GDM1 (cell line): ENCODE measurements at places on chromosomes 13 and 19.

DNA sequence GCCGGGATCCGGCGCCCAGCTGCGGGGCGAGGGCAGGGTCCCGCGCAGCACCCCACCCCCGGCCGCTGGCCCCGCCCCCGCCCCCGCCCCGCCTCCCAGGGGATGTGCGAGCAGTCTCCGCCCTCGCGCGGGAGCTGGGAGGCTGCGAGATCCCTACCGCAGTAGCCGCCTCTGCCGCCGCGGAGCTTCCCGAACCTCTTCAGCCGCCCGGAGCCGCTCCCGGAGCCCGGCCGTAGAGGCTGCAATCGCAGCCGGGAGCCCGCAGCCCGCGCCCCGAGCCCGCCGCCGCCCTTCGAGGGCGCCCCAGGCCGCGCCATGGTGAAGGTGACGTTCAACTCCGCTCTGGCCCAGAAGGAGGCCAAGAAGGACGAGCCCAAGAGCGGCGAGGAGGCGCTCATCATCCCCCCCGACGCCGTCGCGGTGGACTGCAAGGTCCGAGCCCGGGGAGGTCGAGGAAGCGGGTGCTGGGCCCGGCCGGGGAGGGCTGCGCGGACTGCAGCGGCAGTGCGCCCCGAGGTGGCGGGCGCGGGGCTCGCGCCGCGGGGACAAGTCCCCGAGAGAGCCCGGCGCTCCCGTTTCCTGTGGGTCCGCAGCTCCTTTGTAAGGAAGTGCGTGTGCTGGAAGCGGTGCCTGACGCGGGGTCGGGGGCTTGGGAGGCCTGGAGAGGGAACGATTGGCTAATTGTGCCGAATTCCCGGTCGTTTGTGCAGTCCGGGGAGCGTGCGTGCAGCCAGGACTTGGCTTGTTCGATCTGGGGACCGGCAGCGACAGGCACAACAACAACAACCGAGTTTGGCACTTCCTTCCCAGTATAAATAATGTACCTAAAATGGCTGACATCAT lies at the start of gene ITM2B:
Gene ITM2B (plus strand): TSS at position 161 of the 843 bp plus-strand sequence. CDS start 155 bp downstream, at position 316.
- DNase-seq: peak; percentile 74

DNA sequence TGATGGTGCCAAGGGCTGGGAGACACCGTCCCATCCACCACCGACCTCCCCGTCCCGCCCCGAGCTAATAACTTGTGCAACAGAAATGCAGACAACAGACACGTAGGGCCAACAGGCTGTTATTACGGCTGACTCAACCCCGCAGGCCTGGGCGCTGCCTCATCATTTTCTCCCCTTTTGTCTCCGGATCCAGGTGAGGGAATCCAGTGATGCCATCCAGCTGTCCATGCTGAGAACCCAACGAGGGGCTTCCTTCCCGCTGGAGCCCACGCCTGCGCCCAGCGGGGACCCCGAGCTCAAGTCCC lies 6.4 kb upstream of the DIRAS1 start:
- DNase-seq: no peak

- no peak for DNase-seq
Measured at GRCh38 chr13:52711286-52711685, 28.3 kb downstream of the CNMD start.

GRCh38 chr13:49322702-49323101 lies 75.0 kb downstream of the CDADC1 start:
- DNase-seq: no peak

GRCh38 chr19:31110336-31110735 lies 238.9 kb downstream of the TSHZ3 start:
- DNase-seq: no peak

GRCh38 chr13:113776231-113777125 lies 17.5 kb downstream of the TMEM255B start:
- no peak for DNase-seq
